Non-pigmented ciliary epithelial cell (primary cell): ENCODE measurements at places on chromosomes 11 and 22.
A peak's percentile ranks its signal among the peaks of the same experiment; 100 is the strongest.

DNA sequence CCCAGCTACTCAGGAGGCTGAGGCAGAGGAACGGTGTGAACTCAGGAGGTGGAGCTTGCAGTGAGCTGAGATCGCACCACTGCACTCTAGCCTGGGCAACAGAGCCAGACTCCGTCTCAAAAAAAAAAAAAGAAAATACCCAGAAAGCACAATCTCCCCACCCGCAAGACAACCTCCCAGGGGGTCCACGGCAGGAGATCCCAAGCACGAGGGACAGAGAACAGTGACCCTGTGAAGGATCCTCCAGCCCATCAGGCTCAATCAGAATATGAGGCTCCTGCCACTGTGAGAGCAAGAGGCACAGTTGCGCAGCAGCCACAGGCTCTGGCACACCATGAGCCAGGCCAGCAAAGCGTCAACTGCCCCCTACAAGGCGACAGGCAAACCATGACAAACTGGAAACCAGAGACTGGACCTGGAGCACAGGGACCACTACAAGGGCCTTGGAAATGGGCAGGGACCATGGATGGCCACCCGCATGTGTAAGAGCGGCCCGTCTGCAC lies 164.8 kb upstream of the GRK3 start:
- DNase-seq, result no peak

DNA sequence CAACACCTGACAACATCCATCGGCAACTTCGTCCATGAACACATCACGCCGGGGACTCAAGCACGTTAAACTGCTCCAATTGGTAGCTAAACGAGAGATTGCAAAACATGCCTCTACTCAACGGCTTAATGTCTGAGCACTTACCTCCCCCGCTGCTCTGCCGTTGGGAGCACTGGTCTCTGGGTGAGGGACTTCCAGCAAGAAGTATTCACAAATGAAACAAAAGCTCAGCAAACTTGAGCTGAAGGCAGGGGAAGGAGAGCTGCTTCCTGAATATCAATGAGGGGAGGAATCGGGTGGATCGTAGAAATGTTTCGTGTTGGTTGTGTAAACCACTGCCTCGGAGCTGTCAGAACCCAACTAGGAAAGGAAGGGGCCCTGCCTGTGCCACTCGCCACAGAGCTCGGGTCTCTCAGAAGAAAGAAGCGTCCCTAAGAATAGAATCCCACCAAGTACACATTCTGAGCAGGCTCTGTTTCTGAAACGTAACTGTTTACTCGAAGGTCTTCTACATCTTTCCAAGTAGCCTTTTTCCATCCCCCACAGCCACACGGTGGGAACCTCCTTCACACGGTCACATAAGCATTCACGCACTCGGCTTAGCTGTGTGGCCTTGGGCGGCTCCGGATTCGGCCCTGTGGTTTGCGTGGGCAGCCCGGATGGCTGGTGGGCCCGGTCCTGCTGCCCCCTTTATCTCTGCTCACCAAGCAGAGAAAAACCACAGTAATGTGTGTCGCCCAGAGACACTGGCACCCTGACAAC lies at the start of gene MLC1:
MLC1 (minus strand) TSS at position 216 of the 762 bp plus-strand sequence. CDS start 524 bp downstream, outside the sequence.
- no peak for DNase-seq

GRCh38 chr11:62823677-62824076 lies 8.2 kb downstream of the STX5 start:
- DNase-seq, result no peak

DNA sequence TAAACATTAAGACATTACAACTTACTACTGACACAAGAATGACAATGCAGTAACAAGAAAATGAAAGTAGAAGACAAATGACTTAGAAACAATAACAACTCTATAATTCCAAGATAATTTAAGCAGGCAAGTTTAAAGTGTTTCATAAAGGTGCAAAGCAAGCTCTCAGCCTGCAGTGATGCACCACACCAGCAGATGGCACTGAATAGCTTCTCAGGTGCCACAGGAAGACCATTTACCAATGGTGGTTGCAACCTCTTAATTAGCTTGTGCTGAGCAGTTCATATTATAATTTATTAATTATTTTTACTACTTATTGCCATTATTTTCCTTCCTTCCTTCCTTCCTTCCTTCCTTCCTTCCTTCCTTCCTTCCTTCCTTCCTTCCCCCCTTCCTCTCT lies 60.6 kb downstream of the NXPE2 start:
- DNase-seq, result peak; percentile 11

- peak; percentile 92 for DNase-seq
These were observed 70.2 kb upstream of the EED start for GRCh38 chr11:86174101-86175046.

DNA sequence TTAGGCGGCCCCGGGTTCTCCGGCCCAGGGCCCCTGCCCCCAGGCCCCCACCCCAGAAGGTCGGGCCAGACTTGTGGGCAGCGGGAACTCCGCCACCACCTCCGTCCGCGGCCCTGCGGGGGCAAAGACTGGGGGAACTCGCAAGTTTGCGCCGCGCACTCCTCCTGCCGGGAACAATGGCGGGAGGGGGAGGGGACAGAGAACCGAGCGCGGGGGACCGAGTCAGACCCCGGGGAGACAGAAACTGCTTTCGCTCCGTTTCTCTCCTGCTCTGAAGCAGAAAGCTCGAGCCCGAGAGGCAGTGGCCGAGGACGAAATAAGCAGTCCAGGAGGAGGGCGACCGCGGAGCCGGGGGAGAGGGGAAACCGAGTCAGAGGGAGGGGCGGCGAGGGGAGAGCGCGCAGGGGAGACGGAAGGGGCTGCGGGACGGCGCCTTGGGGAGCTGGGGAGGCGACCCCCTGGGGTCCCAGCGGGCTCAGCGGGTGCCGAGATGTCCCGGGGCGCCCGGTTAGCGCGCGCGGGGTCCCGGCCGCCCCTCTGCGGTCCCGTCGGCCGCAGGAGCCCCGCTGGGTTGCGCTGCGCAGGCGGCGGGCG lies 555 bp downstream of the TP53I11 start:
- no peak for DNase-seq

DNA sequence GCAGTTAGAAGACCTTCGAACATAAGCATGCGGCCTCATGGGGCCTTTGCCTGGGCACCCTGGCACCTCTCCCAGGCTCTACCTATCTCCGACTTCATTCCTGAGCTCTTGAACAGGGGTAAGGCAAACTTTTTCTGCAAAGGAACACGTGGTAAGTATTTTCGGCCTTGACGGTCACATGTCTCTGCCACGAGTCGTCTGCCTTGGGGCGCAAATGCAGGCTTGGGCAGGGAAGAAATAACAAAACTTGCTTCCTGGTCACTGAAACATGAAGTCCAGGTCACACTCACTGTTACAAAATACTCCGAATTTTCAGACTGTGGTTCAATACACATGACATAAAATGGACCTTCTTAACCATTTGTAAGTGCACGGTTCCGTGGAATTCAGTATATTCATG lies 3.4 kb upstream of the ASCL2 start:
- DNase-seq, result no peak

DNA sequence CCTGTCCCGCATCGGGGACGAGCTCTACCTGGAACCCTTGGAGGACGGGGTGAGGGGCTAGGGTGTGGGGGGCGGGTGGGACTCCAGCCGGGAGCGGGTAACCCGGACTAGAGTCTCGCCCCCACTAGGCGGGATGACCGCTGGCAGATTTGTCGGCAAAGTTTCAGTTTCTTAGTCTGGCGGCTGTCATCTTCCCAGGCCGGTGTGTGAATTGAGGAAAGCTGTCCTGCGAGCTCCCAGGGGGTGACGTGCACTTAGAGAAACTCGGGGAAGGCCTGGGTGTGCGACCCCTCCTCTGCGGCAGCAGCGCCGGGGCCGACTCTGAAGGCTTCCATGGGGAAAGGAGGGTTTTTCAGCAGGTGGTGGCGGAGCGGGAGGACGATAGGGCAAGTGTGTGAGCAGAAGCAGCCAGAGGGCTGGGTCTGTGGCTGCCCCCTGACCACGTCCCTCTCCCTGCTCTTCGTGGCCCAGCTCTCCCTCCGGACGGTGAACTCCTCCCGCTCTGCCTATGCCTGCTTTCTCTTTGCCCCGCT lies 463 bp downstream of the RAD9A start:
- DNase-seq, result no peak

- no peak for DNase-seq
These were observed 11.9 kb upstream of the PELI3 start for GRCh38 chr11:66454828-66455227.

DNA sequence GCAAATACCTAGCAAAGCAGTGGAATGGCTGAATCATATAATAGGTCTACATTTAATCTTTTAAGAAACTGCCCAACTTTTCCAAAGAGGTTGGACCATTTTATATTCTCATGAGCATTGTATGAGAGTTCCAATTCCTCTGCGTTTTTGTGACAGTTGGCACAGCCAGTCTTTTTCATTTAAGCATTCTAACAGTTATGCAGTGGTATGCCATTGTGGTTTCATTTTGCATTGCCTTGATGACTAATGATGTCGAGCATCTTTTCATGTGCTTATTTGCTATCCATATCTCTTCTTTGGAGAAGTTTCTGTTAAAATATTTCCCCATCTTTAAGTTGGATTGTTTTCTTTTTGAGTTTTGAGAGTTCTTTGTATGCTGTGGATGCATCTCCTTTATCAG lies 38.7 kb downstream of the EIF3F start:
- no peak for DNase-seq

DNA sequence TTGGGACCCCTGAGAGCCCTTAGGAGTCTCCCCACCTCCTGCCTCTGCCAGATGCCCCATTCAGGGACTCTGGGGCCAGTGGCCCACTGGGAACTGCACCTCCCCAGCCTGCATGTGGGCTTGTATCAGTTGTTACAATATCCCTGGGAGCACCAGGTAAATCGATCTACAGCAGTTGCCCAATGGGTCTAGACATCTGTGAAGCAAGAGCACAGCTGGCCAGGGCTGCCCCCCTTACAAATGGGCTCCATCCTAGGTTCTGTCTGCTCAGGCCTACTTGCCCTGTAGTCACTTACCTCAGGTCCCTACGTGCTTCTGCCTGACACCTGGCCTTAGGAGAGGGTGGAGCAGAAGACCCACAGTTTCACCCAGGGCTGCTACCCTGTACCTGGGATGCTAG lies 62.7 kb downstream of the HIRA start:
- no peak for DNase-seq

DNA sequence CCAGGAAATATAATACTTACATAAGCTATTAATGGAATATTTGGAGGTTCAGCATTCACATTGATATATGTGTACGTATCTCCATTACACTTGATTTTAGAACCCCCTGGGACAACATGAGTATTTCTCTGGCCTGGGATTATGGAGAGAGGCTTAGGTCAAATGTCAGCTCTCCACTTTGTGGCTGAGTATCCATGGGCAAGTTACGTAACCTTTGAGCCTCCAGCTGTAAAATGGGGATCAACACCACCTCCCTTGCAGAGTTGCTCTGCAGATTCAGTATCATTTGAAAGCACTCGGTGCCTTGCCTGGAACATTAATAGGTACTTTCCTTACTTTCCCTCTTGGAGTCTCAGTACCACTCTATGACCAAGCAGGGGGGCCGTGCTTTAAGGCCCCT lies 33.2 kb downstream of the C22orf31 start:
- DNase-seq, result no peak

DNA sequence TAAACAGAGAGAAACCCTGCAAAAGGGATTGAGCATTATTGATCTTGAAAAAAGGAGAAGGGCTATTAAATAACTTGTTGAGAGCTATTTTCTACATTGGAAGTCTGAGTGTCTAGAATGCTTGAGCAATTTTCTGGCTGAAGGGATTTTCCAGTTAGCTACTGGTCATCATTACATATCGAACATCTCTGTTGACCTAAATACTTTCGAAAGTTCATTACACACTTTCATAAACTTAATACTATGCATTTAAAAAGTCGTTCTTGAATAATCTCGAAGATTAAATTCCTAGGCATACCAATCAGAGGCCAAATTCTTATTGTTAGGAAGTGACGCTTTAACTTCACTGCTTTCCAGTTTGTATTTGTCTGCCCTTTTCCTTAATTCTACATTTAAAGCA lies 13.7 kb downstream of the ETS1 start:
- DNase-seq, result no peak

- DNase-seq, result no peak
These were observed 26.9 kb upstream of the P2RY2 start for GRCh38 chr11:73191151-73191550.

DNA sequence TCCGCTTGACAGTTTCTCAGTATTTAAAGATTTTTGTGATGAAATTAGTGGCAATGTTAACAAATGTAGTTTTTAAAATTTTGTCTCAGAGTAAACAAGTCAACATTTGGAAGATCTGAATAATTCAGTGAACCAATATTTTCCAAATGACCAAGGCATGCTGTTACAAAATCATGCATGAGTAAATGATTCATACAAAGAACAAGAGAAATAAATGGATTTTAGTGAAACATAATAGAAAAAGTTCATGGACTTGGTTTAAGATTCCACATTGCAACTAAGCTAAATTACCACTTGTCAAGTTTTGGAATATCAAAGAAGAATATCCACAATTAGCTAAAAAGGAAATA lies 125.7 kb upstream of the SNX19 start:
- DNase-seq, result no peak

DNA sequence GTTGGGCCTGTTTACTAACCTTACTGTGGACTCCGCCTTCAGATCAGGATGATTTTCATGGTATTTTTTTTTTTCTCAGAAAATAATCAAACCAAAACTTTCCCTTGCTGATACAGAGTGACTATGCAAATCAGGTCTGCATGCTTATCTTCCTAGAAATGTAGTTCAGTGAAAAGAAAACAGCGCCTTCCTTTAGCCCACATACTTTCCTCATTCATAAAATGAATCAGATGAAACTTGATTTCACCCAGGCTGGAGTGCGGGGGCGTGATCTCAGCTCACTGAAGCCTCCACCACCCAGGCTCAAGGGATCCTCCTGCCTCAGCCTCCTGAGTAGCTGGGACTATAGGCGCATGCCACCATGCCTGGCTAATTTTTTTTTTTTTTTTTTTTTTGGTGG lies 26.0 kb downstream of the ZNRF3 start:
- DNase-seq, result no peak

GRCh38 chr22:20741634-20742581 lies 32.0 kb upstream of the SERPIND1 start:
- no peak for DNase-seq

DNA sequence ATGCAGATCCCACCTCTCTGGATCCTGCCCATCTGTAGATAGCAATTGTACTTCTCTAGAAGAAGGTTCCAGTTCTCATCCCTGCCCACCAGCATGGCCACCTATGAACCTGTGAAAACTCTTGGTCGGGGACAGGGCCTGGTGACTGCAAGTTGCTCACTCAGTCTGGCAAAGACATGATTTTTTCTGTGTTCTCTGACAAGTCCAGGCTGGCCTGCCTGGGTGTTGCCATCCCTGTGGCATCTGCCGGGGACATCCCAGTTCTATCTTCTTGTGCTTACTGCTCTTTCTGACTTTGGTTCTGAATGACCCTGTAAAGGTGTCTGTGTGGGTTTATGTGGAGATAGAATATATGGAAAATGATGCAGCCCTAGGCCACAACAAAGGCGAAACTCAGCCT lies 545.8 kb downstream of the INSC start:
- no peak for DNase-seq

DNA sequence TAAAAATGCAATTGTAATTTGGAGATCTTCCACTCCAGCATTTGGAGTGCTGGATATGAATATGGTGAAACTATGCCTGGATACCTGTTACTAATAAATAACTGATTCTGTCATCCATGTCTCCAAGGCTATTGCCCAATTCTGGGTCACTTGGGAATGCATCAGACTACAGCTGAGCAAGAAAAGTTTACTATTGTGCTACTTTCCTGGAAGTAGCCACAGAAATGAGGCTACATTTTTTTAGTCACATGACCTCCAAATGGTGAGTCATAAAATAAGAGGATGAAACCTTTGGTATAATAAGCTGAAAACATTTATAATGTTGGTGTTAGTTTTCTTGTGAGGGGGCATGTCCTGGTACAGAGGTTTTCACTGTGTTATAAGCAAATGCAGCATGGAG lies 44.4 kb downstream of the DCDC1 start:
- peak; percentile 45 for DNase-seq

GRCh38 chr11:68099474-68100405 lies 21.4 kb downstream of the CHKA start:
- no peak for DNase-seq
